Kidney (tissue), 22 donors: ENCODE measurements at places on chromosomes 7 and 10. TPM values are rescaled to one million over a fixed set of nuclear protein-coding genes. Genes with fewer than 3 reads are reported as not detected.

DCLRE1A gene
- total RNA-seq, result 5.7 TPM

DNA sequence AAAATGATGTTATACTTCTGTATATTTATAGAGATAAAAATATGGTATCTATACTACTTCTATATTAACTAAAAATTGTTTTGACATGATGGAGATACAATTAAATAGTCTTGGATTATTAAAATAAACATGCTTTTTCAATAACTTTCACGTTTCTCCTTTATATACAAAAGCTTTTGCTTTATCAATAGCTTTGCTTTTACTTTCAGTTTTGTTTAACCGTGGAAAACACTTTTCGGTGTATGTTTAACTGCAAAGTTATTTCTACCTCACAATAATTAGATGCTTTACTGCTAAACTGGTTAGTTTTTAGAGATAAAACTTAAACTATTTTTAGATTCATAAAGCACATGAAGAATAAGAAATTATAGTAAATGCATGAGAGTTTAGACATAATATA lies 432.1 kb upstream of the PCDH15 start:
- no peak for DNase-seq
- no peaks in the 10 kb centered on the region for H3K27me3 ChIP-seq
- H3K4me3 ChIP-seq, result no peak overlapping the region
- H3K4me1 ChIP-seq, result no peaks in the 10 kb centered on the region

DNA sequence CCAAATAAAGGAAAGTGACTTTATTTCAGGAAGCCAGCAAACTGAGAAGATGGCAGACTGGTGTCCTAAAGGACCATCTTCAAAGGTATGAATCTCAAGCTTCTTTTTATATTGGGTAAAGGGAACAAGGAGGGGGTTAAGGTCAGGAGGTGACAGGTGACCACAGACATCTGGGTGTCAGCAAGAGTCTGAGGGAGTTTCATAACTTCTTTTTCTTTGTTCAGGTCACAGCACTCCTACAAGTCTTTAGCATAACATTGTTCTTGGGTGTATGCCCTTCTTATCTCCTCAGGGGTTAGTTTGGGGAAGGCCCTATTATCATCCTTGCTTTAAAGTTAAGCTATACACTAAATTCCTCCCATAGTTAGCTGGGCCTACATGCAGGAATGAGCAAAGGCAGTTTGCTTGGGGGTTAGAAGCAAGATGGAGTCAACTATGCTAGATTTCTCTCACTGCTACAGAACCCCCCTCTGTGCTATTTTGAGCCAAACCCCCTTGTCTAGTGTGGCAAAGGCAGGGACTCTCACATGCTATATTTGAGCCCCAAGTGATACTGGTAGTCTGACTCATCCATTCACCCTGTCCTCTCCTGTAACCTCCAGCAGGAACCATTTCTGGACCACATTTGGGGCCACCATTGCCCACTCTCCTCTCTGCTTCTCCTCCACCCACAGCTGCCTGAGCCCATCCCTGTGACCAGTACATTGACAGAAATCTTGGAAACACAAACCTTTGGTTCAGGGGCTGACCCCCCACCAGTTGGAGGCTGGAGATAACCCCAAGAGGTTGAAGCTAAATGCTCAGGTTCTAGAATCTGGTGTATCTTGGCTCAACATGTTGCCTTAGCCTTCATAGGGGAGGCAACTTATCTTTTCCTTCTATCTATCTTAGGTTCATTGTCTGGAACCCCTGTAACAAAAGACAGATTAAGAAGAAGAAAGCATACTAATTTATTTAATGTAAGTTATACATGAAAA lies 55.5 kb upstream of the LRGUK start:
- no peak overlapping the region for H3K4me3 ChIP-seq
- no peaks in the 10 kb centered on the region for H3K36me3 ChIP-seq
- no peak for DNase-seq
- H3K27ac ChIP-seq, result no peak overlapping the region

ANKRD30A gene
- not detected for total RNA-seq

ATOH7 gene
- 0.16 TPM for total RNA-seq

GRCh38 chr7:6403907-6404306 lies 43.8 kb downstream of the DAGLB start:
- H3K27ac ChIP-seq, result no peak overlapping the region
- peaks cover 8% of the 10 kb centered on the region for H3K4me1 ChIP-seq
- H3K36me3 ChIP-seq, result peaks cover 39% of the 10 kb centered on the region
- no peak overlapping the region for H3K4me3 ChIP-seq
- no peak for DNase-seq

- H3K27ac ChIP-seq, result no peak overlapping the region
- no peak overlapping the region for H3K4me3 ChIP-seq
Observed at GRCh38 chr7:117250245-117250644, 72.6 kb downstream of the WNT2 start.

DNA sequence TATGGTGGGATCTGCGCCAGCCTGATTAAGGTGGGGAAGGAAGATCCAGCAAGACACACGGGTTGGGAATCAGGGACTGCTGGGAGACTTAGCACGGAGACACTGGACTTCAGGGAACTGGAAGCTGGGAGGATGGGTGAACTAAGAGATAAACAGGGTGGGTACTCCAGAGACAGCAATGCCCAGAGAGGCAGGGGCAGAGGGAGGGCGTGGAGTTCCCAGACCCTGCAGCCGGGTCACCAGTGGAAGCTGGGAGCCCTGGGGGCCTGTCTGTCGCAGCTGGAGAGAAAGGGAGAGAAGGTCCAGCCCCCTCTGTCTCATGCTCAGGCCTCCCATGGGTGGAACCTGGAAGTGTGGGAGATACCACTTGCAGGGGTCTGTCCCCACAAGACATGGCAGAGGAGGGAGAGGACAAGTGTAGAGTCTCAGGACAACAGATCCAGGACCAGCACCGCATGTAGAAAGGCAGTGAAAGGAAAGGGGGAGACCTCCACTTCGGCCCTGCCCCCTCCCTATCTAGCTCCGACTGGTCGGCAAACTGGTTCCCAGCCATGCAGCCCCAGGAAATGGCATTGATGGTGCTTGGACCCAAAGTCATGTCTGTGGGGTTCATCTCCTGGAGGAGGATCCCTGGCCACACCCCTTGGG lies 44.4 kb downstream of the AOC1 start:
- peaks cover 4% of the 10 kb centered on the region for H3K4me1 ChIP-seq
- H3K4me3 ChIP-seq, result no peak overlapping the region
- H3K27ac ChIP-seq, result no peak overlapping the region
- no peak for DNase-seq
- H3K27me3 ChIP-seq, result no peaks in the 10 kb centered on the region
- H3K36me3 ChIP-seq, result no peaks in the 10 kb centered on the region

DNA sequence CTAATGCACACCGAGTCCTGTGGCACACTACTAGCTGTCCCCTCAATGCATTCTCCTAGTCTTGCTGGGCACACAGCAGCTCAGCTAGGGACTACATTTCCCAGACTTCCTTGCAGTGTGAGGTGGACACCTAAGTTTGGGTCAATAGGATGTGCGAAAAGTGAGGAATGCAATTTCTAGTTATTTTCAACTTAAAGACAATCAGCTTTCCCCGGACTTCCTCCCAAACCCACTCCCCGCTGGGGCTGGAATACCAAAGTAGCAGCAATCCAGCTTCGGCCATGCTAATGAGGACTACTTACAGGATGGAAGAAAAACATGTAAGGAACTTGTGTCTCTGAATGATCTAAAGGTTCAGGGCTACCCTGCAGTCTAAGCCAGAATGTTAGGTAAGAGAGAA lies 286.4 kb upstream of the LRRN3 start:
- H3K4me3 ChIP-seq, result no peak overlapping the region
- H3K36me3 ChIP-seq, result no peaks in the 10 kb centered on the region
- no peaks in the 10 kb centered on the region for H3K4me1 ChIP-seq
- H3K27me3 ChIP-seq, result no peaks in the 10 kb centered on the region
- no peak overlapping the region for H3K27ac ChIP-seq

DNA sequence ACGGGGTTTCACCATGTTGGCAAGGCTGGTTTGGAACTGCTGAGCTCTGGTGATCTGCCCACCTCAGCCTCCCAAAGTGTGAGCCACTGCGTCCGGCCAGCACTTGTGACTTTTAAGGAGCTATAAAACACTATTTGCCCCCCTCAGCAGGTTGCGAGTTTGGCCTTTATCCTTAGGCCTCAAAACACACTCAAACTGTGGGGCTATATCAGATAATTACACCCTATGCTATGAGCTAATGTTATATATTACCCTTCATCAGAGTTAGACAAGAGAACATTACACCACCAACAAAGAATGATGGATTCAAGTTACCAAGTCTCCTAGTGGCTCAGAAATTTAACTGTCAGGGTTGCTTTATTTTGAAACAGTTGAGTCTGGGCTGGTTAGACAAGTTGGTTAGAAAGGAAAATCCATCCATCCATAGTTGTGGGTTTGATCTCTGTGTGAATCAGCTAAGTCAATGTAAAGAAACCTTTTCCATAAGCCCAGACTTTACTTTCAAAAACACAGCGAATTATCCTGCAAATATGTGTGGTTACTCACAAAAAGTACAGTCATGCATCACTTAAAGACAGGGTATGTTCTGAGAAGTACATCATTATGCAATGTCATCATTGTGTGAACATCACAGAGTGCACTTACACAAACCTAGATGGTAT lies 115.8 kb downstream of the SEMA3D start:
- no peaks in the 10 kb centered on the region for H3K27me3 ChIP-seq
- no peaks in the 10 kb centered on the region for H3K4me1 ChIP-seq
- no peak overlapping the region for H3K27ac ChIP-seq

GRCh38 chr10:104349623-104350126 lies 4.0 kb upstream of the CFAP58 start:
- no peaks in the 10 kb centered on the region for H3K27me3 ChIP-seq
- DNase-seq, result no peak
- no peak overlapping the region for H3K4me3 ChIP-seq
- peak overlapping the region; percentile 84 for H3K27ac ChIP-seq
- H3K4me1 ChIP-seq, result peaks cover 11% of the 10 kb centered on the region
- no peaks in the 10 kb centered on the region for H3K36me3 ChIP-seq

NPFFR1 gene
- 0.09 TPM for total RNA-seq

- H3K36me3 ChIP-seq, result no peaks in the 10 kb centered on the region
- DNase-seq, result no peak
- H3K27me3 ChIP-seq, result no peaks in the 10 kb centered on the region
- H3K4me3 ChIP-seq, result no peak overlapping the region
- peaks cover 3% of the 10 kb centered on the region for H3K4me1 ChIP-seq
Observed at GRCh38 chr10:5292196-5292735, 72.5 kb upstream of the UCN3 start.

DNA sequence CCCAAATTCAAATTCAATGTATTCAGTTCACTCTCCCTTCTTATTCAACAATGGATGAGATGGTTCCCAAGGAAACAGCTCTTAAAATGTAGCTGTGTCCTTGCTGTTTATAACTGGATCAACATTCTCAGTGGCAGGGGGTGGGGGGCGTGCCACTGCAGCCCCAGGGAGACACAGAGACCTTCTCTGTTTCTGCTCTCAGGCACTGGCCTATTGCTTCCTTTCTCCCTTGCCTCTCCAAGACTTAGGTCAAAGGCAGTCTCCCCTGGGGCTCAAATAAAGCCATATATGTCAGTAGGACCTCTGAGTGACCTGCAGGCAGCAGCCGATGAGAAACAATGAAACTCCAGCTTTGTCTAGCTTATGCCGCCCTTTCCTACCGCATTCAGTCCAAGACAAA lies 20.7 kb downstream of the VSTM4 start:
- no peaks in the 10 kb centered on the region for H3K27me3 ChIP-seq
- DNase-seq, result no peak
- no peak overlapping the region for H3K4me3 ChIP-seq
- H3K27ac ChIP-seq, result no peak overlapping the region
- H3K36me3 ChIP-seq, result no peaks in the 10 kb centered on the region
- H3K4me1 ChIP-seq, result peaks cover 4% of the 10 kb centered on the region

DNA sequence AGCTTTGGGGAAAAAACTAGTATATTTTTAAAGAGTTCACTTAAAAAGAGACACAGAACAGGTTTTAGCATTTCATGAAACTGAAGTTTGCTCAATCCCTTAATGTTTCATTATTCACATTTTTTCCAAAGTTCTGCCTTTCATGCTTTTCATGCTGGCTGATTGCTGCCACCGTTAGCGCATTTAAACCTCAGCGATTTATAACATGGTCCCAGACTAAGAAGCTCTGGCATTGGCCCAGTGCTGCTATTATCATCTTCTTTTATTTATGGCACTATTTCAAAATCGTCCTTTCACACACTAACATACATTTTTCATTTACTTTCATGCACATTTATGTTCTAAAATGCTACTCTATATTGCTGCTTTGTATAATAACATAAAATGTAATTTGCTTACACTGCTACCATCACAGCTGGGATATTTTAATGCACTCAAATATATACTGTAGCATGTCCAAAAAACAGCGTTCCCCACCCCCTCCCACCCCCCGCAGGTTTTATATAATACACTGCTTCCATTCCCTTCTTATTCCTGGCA lies 141.9 kb downstream of the MPP7 start:
- no peak overlapping the region for H3K4me3 ChIP-seq
- peak; percentile 7 for DNase-seq
- H3K36me3 ChIP-seq, result no peaks in the 10 kb centered on the region
- no peaks in the 10 kb centered on the region for H3K4me1 ChIP-seq

GRCh38 chr10:69647819-69648218 lies 17.8 kb downstream of the FAM241B start:
- no peak overlapping the region for H3K4me3 ChIP-seq
- no peaks in the 10 kb centered on the region for H3K36me3 ChIP-seq
- no peaks in the 10 kb centered on the region for H3K4me1 ChIP-seq
- H3K27ac ChIP-seq, result no peak overlapping the region
- no peaks in the 10 kb centered on the region for H3K27me3 ChIP-seq
- DNase-seq, result no peak

- no peaks in the 10 kb centered on the region for H3K27me3 ChIP-seq
- DNase-seq, result no peak
- no peak overlapping the region for H3K27ac ChIP-seq
- no peak overlapping the region for H3K4me3 ChIP-seq
Observed at GRCh38 chr7:106552645-106553445, 108.1 kb downstream of the CCDC71L start.

UPK3B gene
- total RNA-seq, result 1.9 TPM

DNA sequence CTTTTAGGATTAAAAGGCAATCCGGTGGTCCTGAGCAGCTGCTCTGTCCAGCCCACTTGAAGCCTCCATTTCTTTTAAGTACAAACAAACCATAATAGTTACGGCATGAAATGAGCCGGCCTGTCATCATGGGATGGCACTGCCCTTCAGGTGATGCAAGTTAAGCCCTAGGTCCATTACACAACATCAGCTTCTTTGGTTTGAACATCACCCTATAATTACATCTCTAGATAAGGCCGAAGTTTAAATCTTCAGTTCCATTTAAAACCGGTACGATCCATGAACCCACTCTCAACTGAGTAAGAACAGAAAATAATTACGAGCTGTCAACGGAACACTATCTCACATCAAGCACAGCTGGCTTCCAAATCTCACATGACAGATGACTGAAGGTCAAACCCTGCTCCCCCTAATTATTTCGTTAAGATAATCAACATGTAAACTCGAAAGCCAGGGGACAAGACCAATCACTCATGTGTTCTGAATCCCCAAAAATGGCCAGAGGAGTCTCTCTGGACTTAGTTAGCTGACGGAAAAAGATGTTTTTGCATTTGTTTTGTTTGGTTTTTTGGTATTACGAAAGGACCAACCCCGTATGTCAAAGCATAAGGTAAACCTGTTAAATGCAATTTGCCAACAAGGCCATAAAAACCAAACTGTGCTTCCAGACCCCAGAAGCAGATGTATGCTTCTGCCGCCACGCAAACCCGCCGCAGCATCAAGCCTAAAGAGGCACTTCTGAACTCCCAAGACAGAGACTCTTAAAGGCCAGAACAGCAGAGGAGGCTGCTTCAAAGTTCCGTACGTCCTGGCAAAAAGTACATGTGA lies 10.8 kb downstream of the GNA12 start:
- no peak overlapping the region for H3K4me3 ChIP-seq
- H3K27ac ChIP-seq, result no peak overlapping the region
- H3K36me3 ChIP-seq, result no peaks in the 10 kb centered on the region
- H3K27me3 ChIP-seq, result no peaks in the 10 kb centered on the region

GRCh38 chr7:77863860-77864259 lies 65.3 kb downstream of the PHTF2 start:
- no peaks in the 10 kb centered on the region for H3K4me1 ChIP-seq
- no peak overlapping the region for H3K27ac ChIP-seq
- DNase-seq, result no peak
- H3K27me3 ChIP-seq, result no peaks in the 10 kb centered on the region
- no peak overlapping the region for H3K4me3 ChIP-seq
